ENCODE measurements at places on chromosomes 1 and 21.
A peak's percentile ranks its signal among the peaks of the same experiment; 100 is the strongest.

- DNase-seq: no peak
Observed at GRCh38 chr1:193592317-193592716, 405.9 kb upstream of the B3GALT2 start.

DNA sequence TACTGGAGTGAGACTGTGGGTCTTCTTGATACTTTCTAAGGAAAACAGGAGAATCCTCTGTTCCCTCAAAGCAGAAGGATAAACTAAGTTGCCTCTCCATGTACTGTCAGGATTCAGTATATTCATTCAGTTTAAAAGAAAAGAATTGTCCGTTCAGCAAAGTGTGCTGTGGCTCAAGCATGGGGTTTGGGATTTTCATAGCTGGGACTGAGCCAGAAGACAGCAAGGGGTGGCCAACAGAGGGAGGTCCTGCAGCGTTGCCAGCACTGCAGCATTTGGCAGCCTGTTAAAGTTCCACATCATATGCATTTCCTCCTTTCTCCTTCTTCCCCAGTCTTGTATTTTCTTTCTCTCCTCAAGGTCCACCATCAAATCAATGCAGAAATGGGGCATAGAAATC, 75.1 kb downstream of the DTL start:
- peak; percentile 28 for DNase-seq

DNA sequence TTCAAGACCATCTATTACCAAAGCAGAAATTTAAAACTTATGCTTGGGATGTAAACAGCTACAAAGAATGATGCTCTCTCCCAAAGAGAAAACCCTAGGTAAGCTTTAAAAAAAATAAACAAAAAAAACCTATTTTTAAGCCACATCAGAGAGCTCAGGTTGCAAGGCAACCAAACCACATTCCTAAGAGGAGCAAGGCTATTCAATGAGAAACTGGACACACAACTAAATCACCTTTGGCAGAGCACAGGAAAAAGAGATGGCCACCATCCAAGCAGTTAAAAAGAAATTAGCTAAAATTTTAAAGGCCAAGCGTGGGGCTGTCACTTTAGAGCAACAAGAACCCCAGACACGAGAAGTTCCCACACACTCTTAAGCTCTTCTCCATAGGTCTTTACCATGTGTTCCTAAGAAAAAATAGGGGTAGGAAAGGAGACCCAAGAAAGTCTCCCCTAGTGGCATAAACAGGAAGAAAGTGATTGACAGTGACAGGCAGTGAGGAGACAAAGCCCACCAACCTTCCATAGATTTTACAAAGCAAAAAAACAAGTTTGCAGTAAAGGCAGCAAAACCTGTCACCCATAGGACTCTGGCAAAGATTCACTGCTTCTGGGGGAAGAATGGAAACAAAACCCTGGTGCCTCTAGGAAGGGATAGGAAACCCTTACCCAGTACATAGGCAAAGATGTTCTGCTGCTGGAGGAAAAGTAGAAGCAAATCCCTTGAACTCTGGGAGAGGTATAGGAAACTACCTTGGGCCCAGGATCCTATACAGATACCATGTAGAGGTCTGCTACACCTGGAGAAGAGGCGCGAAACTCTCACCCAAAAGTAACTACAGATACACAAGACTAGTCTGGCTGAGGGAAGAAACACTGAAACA, 68.5 kb downstream of the FOXJ3 start:
- no peak for DNase-seq

DNA sequence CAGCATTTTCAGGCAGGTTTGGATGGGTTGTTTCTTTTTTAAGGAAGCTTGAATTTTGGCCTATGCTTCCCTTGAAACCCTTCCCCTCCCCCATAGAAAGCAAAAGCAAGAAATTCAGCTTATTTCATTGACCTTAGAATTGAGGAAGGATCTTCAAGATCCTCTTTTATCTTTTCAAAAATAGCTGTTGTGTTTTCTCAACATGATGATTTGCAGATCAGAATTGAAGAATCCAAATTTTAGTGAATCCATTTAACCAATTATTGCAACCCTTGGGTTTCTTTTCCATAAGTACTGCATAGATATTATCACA, 73.7 kb downstream of the LRRC8C start:
- DNase-seq: no peak

- DNase-seq: peak; percentile 91
Observed at GRCh38 chr1:155017041-155017945, 14.7 kb downstream of the ZBTB7B start.

- no peak for DNase-seq
Observed at GRCh38 chr1:31664528-31664927, 19.9 kb upstream of the PEF1 start.

GRCh38 chr21:29025328-29025713, 853 bp downstream of the USP16 start:
- DNase-seq: peak; percentile 71

GRCh38 chr1:116532671-116533428, 38.0 kb downstream of the CD58 start:
- DNase-seq: no peak

- DNase-seq: no peak
Observed at GRCh38 chr1:55338448-55338820, 123.3 kb upstream of the USP24 start.

- no peak for DNase-seq
Observed at GRCh38 chr1:192061556-192061955, 96.7 kb upstream of the RGS18 start.

GRCh38 chr21:42222821-42223390, 4.0 kb downstream of the ABCG1 start:
- DNase-seq: no peak

GRCh38 chr1:56057466-56058405, 521.6 kb downstream of the PLPP3 start:
- no peak for DNase-seq

GRCh38 chr1:210236840-210237409, 4.3 kb downstream of the SERTAD4 start:
- DNase-seq: peak; percentile 47

- DNase-seq: no peak
Observed at GRCh38 chr1:71001624-71002023, 46.0 kb downstream of the PTGER3 start.

DNA sequence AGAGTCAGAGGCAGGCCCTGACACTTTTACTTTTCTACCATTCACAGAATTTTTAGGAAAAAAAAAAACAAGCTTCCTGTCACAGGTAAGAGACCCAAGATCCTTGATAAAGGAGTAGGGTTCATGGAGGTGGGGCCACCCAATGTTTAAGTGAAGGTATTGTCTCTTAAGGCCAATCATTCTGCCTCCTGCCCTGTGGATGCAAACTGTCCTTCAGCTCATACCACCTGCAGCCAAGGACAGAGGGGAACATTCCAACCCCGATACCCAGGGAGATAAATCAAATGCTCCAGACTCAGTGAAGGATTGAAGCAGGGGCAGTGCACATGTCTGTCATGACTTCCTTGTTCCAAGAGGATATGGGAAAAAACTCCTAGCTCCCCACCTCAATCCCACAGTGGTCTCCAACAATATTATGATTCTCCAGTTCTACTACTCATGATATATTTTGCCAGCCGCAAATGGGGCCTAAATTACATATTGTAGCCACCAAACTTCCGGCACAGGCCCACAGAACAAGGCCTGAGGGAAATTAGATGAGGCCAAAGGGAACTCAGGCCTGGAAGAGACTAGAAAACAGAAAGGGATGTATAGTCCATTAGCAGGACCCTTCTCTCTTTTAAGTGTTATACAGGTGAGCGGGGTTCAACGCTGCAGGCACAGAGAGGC, 59.5 kb downstream of the TRABD2B start:
- no peak for DNase-seq

DNA sequence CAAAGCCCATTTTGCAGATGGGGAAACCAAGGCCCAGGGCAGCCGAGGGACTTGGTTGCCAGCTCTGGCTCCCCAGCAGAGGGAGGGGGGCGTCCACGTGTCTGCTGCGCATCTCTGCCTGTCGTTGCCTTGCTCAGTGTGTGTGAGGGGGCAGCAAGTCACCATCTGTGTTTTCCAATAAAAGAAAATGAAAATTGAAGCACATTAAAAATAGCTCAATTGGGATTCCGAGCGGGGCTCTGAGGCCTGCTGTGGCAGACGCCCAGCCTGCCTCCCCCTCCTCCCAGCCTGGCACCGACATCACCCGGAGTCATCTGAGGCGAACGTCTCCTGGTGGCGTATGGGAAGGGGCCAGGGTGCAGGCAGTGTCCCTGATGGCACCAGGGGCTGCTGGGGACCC, 51.2 kb downstream of the EPHB2 start:
- no peak for DNase-seq

DNA sequence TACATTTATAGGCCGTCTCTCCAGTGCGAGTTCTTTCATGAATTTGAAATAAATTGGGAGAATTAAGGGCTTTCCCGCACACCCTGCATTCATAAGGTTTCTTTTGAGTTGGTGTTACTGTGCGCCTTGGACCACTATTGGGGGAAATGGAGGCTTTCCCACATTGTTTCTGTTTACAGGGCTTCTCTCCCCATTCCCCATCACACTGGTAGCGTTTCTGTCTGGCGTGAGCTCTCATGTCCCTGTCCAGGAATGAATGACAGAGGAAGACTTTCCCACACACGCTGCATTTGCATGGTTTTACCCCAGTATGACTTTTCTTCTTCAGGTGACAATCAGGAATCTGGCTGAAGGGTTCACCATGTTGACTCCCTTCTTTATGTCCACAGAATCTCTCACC, 65.0 kb downstream of the UCHL5 start:
- DNase-seq: no peak

DNA sequence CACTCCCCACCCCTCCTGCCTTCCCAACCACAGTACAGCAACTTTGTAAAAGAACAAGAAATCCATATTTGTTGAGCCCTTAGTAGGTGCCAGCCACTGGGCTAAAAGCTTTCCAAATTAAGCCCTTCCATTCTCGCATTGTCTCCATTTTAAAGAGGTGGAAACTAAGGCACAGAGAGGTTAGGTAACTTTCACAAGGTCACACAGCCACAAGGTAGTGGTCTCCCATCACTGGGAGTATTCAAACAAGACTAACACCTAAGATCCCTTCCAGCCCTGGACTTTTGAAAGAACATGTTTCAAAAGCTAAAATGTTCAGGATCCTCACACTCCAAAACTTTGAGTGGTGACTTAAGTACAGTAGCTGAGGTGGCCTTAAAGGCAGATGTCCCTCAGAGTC, 3.2 kb downstream of the SDC3 start:
- no peak for DNase-seq

DNA sequence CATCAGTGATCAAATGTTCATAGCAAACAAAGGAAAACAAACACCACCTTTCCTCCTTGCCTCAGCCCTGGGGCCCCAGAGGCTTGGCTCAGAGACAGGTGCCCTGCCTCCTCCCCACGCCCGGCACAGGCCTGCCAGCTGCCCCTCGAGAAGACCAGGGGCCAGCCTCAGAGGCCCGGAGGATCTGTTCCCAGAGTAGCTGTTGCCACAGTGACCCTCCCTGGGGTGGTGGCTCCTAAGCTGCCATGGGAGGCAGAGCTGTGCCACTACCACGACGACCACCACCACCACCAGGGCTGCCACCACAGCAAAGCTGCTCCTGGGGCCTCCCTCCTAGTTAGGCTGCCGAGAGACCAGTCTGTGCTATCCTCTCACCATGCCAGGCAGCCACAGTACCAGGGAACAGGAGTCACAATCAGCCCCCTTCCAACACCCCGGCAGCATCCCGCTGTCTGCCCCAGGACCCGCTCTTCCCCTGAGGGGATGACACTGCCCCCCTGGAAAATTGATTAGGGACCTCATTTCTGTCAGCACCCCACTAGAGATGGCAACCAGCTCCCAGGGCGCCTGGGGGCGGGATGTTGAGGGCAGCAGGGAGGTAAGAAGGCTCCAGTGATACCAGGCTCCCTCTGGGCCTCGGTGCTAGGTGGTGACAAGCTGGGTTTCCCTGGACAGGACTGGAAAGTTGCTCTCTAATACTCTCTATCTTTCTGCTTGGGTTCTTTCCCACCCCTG, 30.5 kb downstream of the KCNC4 start:
- no peak for DNase-seq

- no peak for DNase-seq
Observed at GRCh38 chr1:14552246-14552965, 46.1 kb upstream of the KAZN start.

DNA sequence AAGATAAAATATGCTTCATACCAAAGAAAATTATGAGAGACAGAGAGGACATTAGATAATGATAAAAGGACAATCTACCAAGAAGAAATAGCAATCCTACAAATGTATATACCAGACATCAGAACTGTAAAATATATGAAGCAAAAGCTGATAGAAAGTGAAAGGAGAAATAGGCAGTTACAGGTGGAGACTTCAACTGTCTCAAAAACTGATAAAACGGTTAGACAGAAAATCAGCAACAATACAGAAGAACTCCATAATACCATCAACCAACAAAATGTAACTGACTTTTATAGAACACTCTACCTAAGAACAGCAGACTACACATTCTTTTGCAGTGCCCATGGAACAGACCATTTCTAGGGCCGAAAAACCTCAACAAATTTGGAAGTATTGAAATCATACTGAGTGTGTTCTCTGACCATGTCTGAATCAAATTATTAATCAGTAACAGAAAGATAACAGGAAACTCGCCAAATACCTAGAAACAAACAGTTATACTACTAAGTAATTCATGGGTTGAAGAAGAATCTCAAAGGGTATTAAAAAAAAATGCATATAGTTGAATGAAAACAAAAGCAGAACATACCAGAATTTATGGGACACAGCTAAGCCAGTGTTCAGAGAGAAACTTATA, 132.1 kb downstream of the RPS6KC1 start:
- no peak for DNase-seq

DNA sequence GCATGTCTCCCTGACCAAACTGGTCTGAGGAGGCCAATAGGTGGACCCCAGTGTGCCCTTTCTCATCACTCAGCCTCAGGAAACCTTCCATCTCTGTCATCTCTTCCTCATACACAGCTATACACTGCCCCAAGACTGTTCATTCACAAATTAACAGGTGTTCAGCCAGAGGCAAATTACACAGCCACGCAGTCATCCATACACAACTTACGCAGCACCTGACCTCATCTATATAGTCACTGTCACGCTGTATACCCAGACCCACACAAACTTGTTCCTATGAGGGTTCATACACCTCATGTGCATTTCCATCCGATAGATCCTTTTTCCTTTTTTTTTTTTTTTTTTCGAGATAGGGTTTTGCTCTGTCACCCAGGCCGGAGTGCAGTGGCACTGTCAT, 12.4 kb downstream of the DLGAP3 start:
- DNase-seq: no peak

DNA sequence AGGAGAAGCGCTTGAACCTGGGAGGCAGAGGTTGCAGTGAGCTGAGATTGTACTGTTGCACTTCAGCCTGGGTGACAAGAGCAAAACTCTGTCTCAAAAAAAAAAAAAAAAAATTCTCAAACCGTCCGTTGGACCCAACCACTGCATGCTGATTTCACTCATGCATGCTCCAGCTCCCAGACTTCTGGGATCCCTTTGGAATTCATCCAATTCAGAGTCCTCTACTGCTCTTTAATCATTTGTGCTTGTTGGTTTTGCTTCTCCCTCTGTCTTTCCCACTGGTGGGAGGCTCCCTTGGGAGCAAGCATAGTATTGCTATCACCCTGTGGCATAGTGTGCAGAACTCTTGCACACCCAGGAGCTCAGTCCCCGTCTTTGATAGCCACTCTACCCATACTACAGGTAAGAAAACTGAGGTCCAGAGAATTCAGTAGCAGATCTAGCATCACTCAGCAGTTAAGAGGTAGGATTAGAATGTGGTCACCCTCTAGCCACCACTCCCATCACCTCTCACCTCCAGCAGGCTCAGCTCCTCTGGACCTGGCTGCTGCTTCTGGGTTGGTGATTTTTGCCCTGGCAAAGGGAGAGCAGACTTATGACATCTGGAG, 3.1 kb upstream of the LMNA start:
- no peak for DNase-seq

Data from GM23248 (cell line).